ENCODE measurements at places on chromosomes 16 and 17. TPM values are rescaled to one million over a fixed set of nuclear protein-coding genes. Genes with fewer than 3 reads are reported as not detected.

Gene FBXL16
- under 0.01 TPM for total RNA-seq

Gene HBA1
- not detected for total RNA-seq

Gene CLDN6
- not detected for total RNA-seq

Gene TBC1D3
- total RNA-seq = not detected

Gene ITPRIPL2
- 21.8 TPM for total RNA-seq

Gene C17orf50
- not detected for total RNA-seq

Gene KRTAP9-9
- not detected for total RNA-seq

Gene TSNAXIP1
- 0.51 TPM for total RNA-seq

Gene NDRG4
- 368 TPM for total RNA-seq

Gene METTL26
- 59.4 TPM for total RNA-seq

Gene SAMD14
- 2.8 TPM for total RNA-seq

Gene FOXL1
- total RNA-seq = 0.89 TPM

Gene EVPLL
- not detected for total RNA-seq

Gene CES3
- not detected for total RNA-seq

Gene TMC7
- total RNA-seq = 2.2 TPM

Gene SKA2
- total RNA-seq = 31.7 TPM

Gene BAHCC1
- 2.1 TPM for total RNA-seq

Gene MARCHF10
- not detected for total RNA-seq

Gene TEKT5
- not detected for total RNA-seq

Gene PRRT2
- total RNA-seq = not detected

Gene NPIPA2
- not detected for total RNA-seq

Gene MVP
- 141 TPM for total RNA-seq

Gene BAIAP3
- 1.6 TPM for total RNA-seq

Gene MMD
- 10.4 TPM for total RNA-seq

Gene CSH1
- total RNA-seq = not detected

Gene CLEC18B
- 0.13 TPM for total RNA-seq

Gene ACSM2A
- 0.13 TPM for total RNA-seq

Gene KRTAP9-2
- total RNA-seq = not detected

Gene KRTAP1-1
- not detected for total RNA-seq

Gene NRN1L
- total RNA-seq = 0.13 TPM
